ENCODE measurements at places on chromosomes 12 and 14.

DNA sequence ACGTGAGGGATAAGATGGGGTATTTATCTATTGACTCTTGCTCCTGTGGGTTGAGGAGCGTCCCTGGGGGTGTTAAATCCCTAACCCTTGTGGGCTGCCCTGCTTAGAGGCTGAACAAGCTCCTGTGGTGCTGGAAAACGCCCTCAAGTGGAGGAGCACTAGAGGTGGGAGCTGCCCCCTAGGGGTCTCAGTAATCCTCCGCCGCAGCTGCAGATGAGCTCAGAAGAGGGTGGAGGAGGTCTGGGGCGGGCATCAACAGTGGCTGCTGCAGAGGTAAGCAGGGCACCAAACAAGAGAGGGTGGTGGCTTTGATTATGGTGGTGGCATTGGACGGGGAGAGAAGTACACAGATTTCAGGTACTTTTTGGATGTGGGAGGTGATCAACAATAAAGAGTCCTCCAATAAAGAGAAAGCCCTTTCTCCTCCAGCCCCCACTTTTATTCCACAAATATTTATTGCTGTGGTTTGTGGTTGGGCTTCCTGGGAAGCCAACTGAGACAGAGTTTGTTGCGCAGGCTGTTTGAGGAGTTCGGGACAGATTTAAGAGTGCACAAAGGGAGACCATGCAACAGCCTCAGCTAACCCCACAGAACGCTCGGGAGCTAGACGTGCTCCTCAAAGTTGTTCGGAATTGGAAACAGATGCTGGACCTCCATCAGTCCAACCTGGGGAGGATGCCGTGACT, 179.9 kb downstream of the ADCK1 start:
- DNase-seq: peak; percentile 18

- no peak for DNase-seq
These were observed 11.2 kb downstream of the KCNH3 start for GRCh38 chr12:49549735-49550692.

GRCh38 chr14:38168416-38168815, 39.3 kb upstream of the SSTR1 start:
- no peak for DNase-seq

- DNase-seq: no peak
These were observed 1.8 kb upstream of the DNAAF2 start for GRCh38 chr14:49636866-49637265.

GRCh38 chr12:24975425-24975824, 26.5 kb upstream of the BCAT1 start:
- DNase-seq: no peak

- no peak for DNase-seq
These were observed at the start of gene SLCO1B3 for GRCh38 chr12:20810487-20810886. Gene SLCO1B3 (plus strand): TSS chr12:20810705. CDS start chr12:20815739, 5,034 bp downstream.

GRCh38 chr12:21384261-21384660, 11.6 kb downstream of the IAPP start:
- DNase-seq: no peak

GRCh38 chr12:112350593-112351592, 31.3 kb downstream of the HECTD4 start:
- no peak for DNase-seq

DNA sequence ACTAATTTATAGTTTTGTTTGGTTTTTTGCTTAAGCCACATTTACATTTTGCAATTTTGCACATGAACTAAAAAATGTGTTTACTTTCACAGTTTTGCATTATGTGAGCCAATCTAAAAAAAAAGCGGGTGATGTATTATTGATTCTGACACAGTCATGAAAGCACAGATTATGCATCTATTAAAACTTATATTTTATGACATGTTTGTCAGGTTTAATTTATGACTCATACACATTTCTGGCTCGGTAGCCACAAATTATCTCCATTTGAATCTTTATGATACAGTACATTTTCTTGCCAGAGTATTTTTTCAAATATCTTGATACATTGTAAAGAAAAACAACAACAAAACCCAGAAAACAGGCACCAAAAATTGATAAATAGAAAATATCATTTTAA, 280.4 kb upstream of the GRIP1 start:
- DNase-seq: no peak

- DNase-seq: no peak
These were observed 58.0 kb downstream of the DIP2B start for GRCh38 chr12:50562520-50563433.

DNA sequence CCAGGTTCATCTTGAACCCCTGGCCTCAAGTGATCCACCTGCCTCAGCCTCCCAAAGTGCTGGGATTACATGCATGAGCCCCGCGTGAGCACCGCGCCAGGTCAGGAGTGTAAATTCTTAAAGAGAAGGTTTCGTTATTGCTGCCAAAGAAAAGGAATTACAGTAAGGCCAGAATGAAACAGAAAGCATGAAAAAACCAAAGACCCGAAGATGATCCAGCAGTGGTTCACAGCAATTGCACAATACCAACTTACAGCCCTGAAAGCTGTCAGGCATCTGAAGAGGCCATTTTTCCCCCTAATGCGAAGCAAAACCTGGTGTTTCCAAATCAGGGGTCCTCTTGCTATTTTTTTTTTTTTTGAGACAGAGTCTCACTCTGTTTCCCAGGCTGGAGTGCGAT, 10.3 kb downstream of the RBM23 start:
- no peak for DNase-seq

GRCh38 chr14:70810621-70811020, 1.3 kb upstream of the MAP3K9 start:
- DNase-seq: no peak

DNA sequence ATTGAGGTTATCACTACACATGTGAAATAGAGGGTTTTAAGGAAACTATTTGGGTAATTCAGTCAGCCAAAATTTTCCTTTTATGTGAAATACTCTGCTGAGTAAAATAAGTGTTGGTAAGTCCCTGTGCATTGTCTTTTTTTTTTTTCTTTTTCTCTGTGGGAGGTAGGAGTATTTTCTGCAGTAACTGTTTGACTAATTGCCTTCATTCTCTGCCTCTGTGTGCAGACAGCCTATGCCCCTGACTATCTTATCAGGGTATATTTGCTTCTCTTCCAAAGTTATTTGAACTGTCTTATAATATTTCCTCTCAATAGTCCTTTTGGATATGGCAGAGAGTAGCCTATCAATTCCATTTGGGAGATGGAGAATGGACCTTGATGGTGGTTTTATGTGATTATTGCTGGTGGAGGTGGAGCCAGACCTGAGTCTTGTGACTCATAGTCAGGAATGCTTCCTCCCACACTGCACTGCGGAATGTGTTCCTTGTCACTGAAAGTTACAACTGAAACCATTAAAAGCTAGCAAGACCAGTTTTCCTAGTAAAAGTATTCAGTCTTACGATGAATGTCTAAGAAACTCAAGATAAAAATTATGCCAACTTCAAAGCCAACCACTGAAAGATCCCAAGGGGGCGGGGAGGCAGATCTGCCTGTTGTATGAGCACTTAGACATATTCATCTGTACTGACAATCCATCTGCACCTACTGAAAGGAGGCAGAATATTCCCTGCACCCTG, 40.9 kb upstream of the STXBP6 start:
- no peak for DNase-seq

GRCh38 chr12:77299910-77300669, 234.7 kb upstream of the E2F7 start:
- no peak for DNase-seq

DNA sequence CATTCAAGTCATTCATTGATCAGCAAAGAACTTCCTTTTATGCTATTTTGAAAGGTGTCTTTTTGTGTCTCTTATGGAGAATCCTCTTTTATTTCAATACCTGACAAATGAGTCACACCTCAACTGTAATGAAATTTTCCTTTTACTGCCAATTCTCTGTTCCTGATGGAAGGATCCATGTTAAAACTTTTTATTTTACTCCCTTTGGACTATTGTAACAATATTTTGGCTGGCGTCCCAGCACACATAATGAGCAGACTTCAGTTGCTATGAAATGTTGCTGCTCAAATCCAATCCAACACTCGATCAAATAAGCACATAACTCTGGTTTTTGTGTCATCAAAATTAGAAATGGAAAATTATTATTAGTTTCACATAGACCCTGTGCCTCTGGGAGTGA, 21.9 kb upstream of the SLC15A5 start:
- DNase-seq: no peak

GRCh38 chr14:31251028-31251958, 43.7 kb upstream of the HECTD1 start:
- DNase-seq: no peak

GRCh38 chr12:22101749-22102243, 55.8 kb downstream of the CMAS start:
- DNase-seq: no peak

DNA sequence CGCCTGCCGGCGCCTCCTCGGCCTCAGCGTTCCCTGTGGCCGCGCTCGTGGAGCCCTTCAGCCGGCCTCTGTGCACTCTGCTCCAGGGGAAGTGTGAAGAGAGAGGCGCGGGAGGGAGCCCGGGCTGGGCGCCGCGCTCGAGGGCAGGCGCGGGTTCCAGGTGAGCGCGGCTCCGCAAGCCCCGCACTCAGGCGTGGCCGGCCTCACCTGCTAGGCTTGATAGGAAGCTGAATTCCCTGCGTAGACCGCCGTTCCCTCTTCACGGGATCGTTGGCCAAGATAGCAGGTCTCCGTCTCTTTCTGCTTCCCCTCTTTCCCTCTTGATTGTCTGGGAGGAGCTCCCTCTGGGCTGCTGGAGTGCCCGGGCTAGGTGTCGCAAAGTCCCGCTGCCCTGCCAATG, 89.7 kb downstream of the ASCL4 start:
- DNase-seq: peak; percentile 72

- no peak for DNase-seq
These were observed 20.3 kb downstream of the KDM2B start for GRCh38 chr12:121560392-121561008.

DNA sequence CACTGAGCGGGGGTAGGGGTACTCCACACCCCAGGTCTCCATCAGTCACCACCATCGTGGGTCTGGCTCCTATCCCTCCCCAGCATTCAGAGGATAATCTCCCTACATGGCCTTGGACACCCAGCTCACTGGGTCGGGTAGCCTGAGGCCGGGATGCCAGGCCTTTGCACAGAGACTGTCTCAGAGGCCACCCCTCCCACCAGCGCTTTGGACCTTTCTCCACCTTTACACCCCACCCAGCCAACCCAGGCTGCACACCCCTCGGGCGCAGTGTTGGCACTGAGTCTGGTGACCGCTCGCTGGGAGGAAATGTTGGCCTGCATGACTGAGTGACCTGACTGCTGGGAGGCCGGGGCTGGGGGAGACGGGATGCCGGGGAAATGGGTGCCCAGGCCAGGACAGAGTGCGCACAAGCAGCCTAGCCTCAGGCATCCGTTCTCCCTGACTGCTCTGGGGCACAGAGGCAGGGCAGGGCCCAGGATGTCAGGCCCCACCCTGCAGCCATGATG, 10.6 kb upstream of the LBHD2 start:
- no peak for DNase-seq

DNA sequence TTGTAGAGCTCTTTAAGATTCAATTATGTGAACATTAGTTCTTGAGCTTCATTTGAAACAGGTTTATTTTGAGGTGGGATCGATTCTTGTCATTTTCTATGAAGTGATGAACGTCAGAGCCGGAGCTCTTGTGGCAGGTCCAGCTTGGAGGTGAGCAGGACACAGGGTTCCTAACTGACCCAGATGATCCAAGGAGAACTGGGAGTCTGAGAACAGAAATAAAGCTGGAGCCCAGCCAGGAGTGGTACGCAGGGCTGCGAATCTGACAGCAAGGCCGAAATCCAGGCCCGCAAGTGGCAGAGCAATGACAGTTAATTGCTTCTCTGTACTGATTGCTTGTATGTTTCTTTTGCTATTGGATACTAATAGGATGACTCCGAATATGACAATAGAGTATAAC, 46.5 kb downstream of the EML1 start:
- DNase-seq: no peak
